ENCODE measurements at places on chromosomes 1 and 21.

DNA sequence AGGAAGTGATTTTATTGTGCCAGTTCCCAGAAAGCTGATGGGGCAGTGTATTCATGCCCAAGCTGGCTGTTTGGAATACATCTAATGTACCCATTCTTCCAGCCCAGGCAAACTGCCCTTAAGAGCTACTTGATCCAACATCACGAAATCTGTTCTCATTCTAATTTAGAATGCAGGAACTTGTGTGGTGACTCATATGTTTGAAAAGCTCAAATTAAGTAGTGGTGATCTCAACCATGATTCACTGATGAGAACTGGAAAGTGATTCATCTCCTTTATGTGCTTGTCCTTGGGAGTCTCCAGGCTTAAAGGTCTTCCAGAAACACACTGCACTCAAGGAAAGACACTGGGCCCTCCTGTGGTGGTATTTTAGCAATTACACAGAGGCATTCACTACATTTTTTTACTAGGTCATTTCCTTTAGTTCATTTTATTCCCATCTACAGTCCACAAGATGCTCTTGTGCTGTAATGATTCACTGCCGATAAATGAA lies 65.4 kb downstream of the RPE65 start:
- DNase-seq = no peak

DNA sequence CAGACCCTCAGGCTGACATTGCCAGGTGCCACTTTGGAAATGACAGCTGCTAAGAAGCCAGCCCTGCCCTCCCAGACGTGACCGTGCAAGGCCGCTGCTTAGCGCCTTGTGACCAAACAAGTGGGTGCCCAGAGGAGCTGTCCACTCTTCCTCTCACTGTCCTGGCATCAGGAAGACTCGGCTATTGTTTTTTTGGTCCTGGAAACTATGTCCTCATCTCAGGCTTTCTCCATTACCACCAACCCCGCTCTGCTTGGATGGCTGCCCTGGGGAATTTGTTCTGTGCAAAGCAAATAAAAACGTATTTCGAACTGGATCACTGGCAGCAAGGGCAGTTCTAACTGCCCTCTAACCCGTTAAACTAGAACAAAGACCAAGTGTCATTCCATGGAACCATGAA lies 13.7 kb upstream of the TENT5C start:
- DNase-seq = no peak

DNA sequence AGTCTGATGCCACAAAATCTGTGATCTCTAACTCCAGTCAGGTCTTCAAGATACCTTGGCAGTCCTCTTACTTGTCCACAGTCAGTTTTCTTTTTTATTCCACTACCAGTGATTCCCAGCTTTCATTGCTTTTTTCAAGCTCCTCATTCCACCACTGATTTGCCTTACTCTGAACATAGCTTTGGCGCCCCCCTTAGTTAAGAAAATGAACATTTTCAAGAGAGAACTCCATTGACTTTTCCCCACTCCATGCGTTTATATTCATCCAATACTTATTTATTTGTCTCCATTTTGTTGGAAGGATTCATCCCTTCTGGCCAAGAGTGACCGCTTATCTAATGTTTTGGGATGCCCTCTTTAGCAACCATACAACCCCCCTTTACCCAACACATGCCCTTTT lies 33.9 kb upstream of the IPO9 start:
- DNase-seq = no peak

GRCh38 chr1:25487628-25488027 lies 55.8 kb upstream of the LDLRAP1 start:
- DNase-seq = no peak

- DNase-seq = no peak
Observed at GRCh38 chr1:42002220-42002619, 83.5 kb upstream of the HIVEP3 start.

DNA sequence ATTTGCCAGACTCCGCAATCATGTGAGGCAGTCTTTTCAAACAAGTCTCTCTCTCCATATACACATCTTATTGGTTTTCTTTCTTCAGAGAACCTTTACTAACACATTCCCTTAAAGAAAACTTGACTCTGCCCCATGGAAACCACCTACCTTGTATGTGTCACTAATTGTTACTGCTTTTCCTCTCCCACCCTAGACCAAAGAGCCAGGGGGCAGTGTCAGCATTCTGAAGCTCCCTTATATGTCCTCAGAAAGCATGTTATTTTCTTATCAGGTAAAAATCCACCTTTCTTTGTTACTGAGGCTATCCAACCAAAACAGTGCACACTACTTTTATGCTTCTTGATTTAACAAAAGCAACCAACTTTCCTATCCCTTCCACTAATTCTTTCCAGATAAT lies 98.9 kb upstream of the SLC5A9 start:
- no peak for DNase-seq

- no peak for DNase-seq
Observed at GRCh38 chr1:225908773-225909172, 15.3 kb downstream of the PYCR2 start.

Measured in ureter (tissue), 1 donor.